ENCODE measurements at places on chromosomes 5 and 9. TPM values are rescaled to one million over a fixed set of nuclear protein-coding genes. Genes with fewer than 3 reads are reported as not detected.

The C5orf52 gene
- not detected for total RNA-seq

DNA sequence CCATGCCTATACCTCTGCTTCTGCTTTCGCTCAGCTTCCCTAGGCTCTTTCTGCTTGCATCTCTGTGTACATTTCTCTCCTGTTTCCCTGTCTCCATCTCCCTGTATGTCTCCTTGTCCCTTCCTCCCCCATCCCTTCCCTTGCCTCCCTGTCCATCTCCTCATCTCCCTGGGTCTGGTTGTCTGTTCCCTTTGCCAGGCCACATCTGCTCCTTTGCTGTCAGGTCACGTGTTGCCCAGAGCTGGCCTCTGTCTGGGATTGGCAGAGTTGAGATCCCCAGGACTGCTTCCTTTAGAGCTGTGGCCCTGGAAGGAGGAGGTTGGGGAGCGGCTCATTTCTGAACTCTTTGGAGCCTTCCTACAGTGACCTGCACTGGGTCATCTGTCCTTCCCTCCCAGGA, 31.8 kb upstream of the PTGS1 start:
- DNase-seq: no peak

GRCh38 chr9:89079391-89079790, 88.1 kb downstream of the S1PR3 start:
- DNase-seq: no peak

DNA sequence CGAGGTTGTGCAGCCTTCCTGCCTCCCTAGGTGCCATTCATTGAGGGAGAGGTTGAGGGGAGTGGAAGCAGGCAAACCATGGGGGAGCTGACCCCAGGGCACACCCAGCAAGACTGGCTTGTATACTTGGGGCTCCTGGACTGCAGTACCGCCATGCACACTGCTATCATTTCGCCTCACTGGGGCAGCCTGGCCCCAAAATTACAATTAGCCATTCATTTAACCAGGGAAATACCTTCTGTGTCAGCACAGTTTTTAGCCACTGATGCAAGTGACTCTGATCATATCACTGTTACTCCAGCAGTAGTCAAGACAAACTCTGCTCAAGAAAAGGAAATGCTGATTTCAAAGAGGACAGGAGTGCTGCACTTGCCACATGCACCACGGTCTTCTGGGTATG, 109.7 kb downstream of the TRIO start:
- no peak for DNase-seq

The CATSPER3 gene
- total RNA-seq: 0.54 TPM

The SLC30A5 gene
- total RNA-seq: 17.9 TPM

The LEAP2 gene
- total RNA-seq: 2.5 TPM

- no peak for DNase-seq
Measured at GRCh38 chr5:65029178-65029577, 260.4 kb downstream of the CWC27 start.

GRCh38 chr5:98929710-98930298, 997 bp upstream of the CHD1 start:
- no peak for DNase-seq

GRCh38 chr5:122153774-122154173, 24.4 kb downstream of the ZNF474 start:
- no peak for DNase-seq

- DNase-seq: no peak
Measured at GRCh38 chr5:1830571-1831228, 29.5 kb downstream of the NDUFS6 start.

DNA sequence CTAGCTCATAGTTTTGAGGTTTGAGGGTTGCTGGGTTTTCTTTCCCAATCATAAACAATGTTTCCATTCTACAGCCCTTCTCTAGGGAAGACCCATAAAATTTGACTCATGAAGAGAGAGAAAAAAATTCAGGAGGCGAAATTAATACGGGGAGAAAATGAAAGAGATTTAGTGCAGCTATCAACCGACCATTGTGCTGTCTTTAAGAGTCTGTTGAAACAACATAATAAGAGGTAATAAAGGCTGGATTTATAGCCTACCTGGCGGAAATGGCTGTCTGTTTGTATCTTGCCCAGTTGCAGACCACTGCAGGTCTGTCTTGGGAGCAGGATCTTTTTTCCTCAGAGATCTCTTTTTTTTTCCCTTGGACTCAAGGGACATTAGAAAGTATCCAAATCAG, 66.9 kb downstream of the TLR4 start:
- no peak for DNase-seq

- DNase-seq: no peak
Measured at GRCh38 chr9:96425500-96426169, 7.5 kb upstream of the ZNF367 start.

- DNase-seq: no peak
Measured at GRCh38 chr9:72394066-72394465, 29.1 kb upstream of the ZFAND5 start.

The ST8SIA4 gene
- total RNA-seq: 12.6 TPM

DNA sequence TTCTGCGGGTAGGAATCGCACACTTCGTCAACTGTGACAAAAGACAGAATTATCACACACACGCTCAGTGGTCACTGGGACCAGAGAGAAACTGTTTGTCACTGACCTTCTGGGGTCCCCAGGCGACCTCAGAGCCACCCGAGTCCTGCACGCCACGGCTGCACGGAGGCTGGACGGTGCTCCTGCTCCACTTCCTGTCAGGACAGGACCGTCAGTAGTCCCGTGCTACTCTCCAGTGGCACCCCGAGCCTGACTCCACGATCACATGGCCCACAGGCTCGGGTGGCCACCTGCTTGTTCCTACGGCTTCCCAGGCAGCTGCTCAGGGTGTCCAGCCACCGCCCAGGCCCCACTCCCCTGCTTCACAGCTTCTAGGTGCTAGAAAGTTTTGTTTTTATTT, 17.9 kb downstream of the MRNIP start:
- DNase-seq: no peak

The NMUR2 gene
- not detected for total RNA-seq

The TRIM36 gene
- total RNA-seq: 99.4 TPM

GRCh38 chr5:134606726-134607125, 25.9 kb downstream of the SAR1B start:
- DNase-seq: no peak

The IL33 gene
- total RNA-seq: not detected

- no peak for DNase-seq
Measured at GRCh38 chr5:152058267-152058666, 133.6 kb upstream of the GLRA1 start.

The LSM11 gene
- 7.7 TPM for total RNA-seq

DNA sequence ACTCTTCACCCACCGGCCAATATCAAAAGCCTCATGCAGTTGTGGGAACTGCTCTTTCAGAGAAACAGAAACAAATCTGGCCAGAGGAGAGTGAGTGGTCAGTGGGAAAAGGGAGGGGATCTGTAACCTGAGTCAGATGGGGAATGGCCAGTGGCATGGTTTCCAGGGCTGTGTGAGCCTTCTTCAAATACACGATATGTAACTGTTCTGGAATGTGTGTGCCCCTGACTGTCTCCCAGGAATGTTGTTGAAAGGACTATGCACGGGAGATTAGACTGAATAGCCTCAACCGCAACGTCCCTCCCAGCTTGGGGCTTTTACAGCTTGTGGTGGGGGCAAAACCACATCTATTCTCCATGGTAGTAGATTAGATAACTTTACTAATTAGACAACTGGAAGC, 60.8 kb downstream of the SH3TC2 start:
- no peak for DNase-seq

DNA sequence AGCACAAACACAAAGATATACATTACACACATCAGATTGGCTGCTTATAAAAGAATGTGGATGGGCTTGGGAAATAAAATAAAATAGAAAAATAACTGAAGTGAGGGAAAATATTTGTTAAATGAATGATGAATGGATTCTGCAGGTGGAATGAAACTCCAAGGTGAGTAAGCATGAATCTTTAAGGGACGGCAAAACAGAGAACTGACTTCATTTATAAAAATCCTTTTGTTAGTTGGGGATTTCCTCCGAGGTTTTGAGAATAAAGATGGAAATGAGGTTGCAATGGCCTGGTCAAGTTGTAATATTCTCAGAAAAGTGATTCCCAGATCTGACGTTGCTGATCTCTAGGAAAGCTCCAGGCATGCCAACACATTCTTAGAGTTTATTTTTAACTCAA, 20.9 kb upstream of the SEMA6A start:
- no peak for DNase-seq

The PCDHAC1 gene
- total RNA-seq: 25.2 TPM

- DNase-seq: no peak
Measured at GRCh38 chr5:57751710-57752109, 269.1 kb upstream of the ACTBL2 start.

- no peak for DNase-seq
Measured at GRCh38 chr9:100583014-100583802, 5.3 kb downstream of the CAVIN4 start.

DNA sequence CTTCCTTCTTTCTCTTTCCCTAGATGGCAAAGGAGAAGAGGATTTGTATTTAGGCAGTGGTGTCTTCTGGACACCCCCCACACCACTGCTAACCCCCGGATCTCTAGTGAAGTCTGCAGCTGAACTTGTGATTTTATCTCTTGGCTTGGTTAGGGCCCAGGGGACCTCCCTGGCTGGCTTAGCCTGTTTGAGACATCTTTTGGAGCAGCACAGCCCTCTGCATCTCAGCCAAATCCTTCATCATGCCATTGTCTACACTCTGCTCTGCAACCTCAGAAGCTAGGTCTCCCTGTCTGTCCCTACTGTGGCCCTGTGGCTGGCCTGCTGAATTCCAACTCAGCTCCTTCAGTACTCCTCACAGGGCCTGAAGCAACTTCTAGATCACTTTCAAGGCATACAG, 81.7 kb downstream of the MUSK start:
- DNase-seq: no peak

The PCDHB14 gene
- total RNA-seq: 16.5 TPM

DNA sequence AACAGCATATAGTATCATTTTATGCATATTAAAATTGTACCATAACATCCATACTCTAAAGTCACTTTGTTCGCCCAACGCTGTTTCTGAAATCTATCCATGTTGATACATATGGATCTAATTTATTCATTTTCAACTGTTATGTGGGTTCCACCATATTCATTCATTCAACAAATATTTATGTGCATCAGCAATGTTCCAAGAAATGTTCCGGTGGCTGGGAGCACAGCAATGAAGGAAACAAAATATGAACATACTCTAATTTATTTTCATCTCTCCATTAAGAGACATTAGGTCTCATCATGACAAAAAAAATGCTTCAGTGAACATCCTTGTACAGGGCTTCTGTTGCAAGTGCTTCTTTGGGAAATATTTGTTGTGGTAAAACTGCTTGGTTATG, 75.4 kb downstream of the MARCHF3 start:
- no peak for DNase-seq

The DDX4 gene
- total RNA-seq: 0.27 TPM

The C5orf22 gene
- total RNA-seq: 26.5 TPM

GRCh38 chr9:94110821-94111252, 26.6 kb downstream of the PTPDC1 start:
- DNase-seq: no peak

GRCh38 chr5:175493726-175494125, 15.4 kb downstream of the SFXN1 start:
- DNase-seq: no peak

GRCh38 chr9:93968451-93969327, 13.5 kb upstream of the BARX1 start:
- DNase-seq: no peak

DNA sequence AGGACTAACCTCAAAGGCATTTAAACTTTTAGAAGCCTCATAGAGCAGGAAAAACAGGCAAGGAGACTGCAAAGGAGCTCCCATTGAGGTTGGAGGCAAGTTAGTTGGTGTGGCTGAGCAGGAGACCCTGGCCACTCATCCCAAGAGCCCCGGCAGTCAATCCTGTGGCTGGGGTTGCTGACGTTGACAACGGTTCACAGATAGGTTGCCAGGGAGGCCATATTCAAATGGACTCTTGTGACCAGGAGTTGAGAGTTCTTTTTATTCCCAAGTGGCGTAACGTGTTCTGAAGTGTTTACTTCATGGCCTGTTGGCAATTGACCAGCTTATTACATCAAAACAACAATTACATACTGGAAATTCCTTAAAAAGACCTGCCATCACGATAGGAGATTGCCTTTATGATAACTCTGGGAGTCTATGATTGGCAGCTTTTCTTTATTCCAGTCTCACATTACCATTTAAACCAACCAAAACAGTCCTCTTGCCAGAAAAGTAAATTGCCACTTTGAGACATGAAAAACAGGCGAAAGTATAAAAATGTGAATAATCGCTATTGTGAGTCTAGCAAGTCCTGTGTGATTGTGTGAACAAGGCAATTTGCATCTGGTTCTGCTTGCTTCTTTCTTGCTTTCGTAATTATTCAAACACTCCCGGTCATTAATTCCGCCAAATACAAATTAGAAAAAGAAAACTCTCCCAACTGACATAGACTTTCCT, 394.9 kb downstream of the MED10 start:
- no peak for DNase-seq

DNA sequence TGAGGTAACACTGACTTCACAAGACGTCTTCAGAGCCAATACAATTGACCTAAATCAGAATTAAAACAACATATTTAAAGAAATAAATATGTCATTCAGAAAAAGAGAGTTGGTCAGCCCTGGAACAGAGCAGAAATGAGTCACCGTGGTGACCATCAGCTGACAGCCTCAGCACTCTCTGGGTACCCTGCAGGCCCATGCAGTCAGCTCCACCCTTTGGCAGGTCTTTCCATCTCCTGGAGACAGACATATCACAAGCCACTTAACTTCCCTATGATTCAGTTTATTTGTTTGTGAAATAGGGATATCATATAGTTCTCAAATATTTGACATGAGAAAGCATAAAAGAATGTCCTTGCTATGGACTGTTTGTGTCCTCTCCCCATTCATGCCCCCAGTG, 151.6 kb upstream of the MEF2C start:
- no peak for DNase-seq

DNA sequence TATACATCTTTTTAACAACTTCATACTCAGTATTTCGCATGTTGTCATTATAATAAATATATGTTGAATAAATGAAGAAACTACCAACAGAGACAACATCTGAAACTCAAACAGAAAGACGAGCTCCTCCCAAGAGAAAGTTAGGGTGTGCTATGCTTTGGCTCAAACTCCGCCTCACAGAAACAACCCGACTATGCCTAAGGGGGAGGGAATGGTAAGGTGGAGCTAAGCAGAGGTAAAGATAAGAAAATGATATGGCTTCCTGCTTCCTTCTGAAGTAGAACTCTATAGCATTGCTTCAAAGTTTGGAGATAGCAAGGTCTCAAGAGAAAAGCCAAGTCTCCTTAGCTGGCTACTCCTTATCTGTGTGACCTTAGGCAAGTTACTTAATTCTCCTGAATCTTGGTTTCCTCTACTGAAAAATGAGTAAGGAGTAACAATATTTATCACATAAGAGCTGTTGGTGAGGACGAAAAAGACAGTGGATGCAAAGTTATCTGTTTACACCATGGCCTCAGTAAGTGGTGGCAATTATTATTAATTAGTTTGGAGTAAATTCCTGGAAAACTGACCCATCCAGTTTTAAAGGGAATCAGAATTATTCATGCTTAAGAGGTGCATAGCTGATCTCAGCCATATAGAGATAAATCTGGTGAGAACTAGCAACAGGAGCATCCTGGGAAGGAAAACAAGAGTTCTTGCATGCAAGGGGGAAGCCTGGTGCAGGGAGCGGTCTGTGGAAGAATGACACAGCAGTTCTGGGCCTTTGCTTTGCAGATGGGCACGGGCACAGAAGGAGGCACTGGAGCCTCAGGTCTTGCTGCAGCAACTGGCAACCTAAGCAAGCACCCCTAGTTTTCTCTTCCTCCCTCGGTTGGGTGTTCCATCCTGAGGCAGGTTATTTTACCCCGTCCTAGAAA, 73.3 kb downstream of the GLIS3 start:
- no peak for DNase-seq

GRCh38 chr5:139575751-139576150, 14.6 kb downstream of the UBE2D2 start:
- DNase-seq: no peak

GRCh38 chr9:121219530-121219929, 17.9 kb upstream of the RAB14 start:
- DNase-seq: no peak
